ENCODE measurements at places on chromosomes 12 and 14. TPM values are rescaled to one million over a fixed set of nuclear protein-coding genes. Genes with fewer than 3 reads are reported as not detected.
A peak's percentile ranks its signal among the peaks of the same experiment; 100 is the strongest.

The WDHD1 gene
- polyA plus RNA-seq: 7.9 TPM

DNA sequence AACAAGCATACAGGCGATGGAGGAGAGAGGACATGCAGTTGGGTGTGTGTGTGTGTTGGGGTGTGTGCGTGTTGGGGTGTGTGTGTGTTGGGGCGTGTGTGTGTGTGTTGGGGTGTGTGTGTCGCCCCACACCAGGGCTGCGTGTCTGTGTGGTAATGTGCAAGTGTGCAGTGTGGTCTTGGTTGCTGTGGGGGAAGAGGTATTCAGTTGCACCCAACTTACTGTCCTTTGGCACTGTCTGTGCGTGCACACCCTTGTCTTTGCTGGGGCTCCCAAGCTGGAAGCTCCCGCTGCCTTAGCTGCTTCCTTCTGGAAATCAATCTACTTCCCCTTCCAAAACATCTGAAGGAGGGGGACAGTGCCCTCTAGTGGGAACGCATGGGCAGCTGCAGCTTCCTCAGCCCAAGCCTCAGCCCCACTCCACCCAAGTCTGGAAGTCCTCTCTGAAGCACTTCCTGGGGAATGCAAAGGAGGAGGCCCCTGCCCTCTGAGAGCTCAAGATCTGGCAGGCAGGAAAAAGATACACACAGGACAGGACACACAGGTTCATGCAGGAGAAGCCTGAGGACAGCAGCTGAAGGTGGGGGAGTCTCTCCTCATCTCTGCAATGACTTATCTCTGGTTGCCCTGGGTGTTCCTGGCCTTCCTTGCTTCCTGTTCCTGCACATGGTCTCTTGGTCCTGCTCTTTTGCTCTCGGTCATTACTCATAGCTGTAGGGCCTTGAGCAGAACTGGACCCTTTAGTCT lies 13.1 kb downstream of the ASIC1 start:
- H3K4me3 ChIP-seq: no peak overlapping the region
- DNase-seq: peak; percentile 93
- no peak overlapping the region for H3K27ac ChIP-seq
- no peaks in the 10 kb centered on the region for H3K36me3 ChIP-seq

GRCh38 chr12:128823216-128823915 lies 392 bp downstream of the SLC15A4 start:
- peak overlapping the region; percentile 71 for H3K4me3 ChIP-seq
- peaks cover 48% of the 10 kb centered on the region for H3K4me1 ChIP-seq
- H3K27me3 ChIP-seq: no peaks in the 10 kb centered on the region
- peaks cover 10% of the 10 kb centered on the region for H3K36me3 ChIP-seq
- peak overlapping the region; percentile 55 for H3K27ac ChIP-seq

GRCh38 chr12:103012884-103013283 lies 55.4 kb downstream of the ASCL1 start:
- DNase-seq: peak; percentile 0
- H3K27me3 ChIP-seq: no peaks in the 10 kb centered on the region
- H3K4me1 ChIP-seq: no peaks in the 10 kb centered on the region

- H3K27ac ChIP-seq: no peak overlapping the region
- H3K36me3 ChIP-seq: no peaks in the 10 kb centered on the region
- H3K4me1 ChIP-seq: peaks cover 23% of the 10 kb centered on the region
- peak; percentile 37 for DNase-seq
- no peak overlapping the region for H3K4me3 ChIP-seq
Observed at GRCh38 chr12:103801709-103802585, 39.1 kb downstream of the NT5DC3 start.

DNA sequence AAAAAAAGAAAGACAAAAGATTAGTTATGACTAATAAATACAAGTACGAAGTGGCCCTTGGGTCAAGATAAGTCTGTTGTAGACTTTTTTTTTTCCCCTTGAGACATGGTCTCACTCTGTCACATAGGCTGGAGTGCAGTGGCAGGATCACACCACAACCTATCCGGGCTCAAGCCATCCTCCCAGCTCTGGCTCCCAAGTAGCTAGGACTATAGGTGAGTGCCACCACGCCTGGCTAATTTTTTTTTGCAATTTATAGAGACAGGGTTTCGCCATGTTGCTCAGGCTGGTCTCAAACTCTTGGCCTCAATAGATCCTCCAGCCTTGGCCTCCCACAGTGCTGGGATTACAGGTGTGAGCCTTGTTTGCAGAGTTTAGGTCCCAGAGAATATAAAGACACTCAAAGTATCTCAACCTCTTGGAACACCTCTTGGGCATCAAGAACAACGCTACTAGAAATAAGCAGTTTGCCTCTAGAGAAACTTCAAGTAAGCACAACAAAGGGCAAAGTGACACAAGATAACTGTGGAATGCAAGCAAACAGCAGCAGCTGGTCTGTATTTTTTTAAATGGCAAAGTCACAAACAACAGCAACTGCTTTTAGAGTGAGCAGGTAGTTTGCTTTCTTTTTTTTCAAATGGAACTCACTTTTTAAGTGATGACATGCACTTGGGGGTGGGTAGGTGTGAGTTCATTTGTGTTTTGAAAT lies 3.9 kb upstream of the MDM2 start:
- H3K4me3 ChIP-seq: no peak overlapping the region
- no peak overlapping the region for H3K27ac ChIP-seq
- H3K4me1 ChIP-seq: peaks cover 3% of the 10 kb centered on the region

GRCh38 chr14:95557832-95558231 lies 23.0 kb downstream of the GLRX5 start:
- peaks cover 5% of the 10 kb centered on the region for H3K27me3 ChIP-seq
- peaks cover under 1% of the 10 kb centered on the region for H3K4me1 ChIP-seq
- no peaks in the 10 kb centered on the region for H3K36me3 ChIP-seq
- no peak overlapping the region for H3K4me3 ChIP-seq

Measured in muscle of leg (tissue), 16 donors.